Testis (tissue), 5 donors: ENCODE measurements at places on chromosomes 5 and 9. TPM values are rescaled to one million over a fixed set of nuclear protein-coding genes. Genes with fewer than 3 reads are reported as not detected.

DNA sequence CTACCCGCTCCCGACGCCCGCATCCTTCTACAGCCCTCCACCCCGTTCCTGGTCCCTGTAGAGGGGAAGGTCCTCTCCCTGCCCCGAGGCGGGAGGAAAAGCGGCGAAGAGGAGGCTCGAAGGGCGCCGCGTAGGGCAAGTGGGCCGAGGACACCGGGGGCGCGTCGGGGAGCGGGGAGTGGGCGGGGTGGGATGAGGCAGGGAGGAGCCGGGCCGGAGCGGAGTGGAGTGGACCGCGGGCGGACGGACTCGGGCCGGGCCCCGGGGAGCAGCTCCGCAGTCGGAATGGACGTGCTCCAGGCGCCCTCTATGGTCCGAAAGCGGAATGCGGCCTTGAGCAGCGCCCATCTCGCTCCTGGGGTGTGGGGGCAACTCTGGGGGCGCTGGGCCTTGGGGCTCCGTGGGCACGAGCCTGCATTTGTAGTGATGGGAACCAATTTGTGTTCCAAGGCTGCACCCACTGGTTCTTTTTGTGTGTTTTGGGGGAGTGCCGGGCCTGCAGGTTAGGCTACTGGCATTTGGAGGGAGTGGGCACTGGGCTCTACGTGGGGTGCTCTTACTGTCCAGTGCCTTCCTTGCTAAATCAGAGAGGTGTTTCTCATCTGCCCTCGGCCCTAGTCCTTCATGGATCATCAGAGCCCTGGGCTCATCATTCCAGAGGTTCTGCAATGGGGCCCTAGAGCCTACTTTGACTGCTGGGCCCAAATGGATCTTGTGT lies 7.3 kb downstream of the IRX1 start:
- DNase-seq, result peak; percentile 63

Gene OSMR
- total RNA-seq, result 18.3 TPM

DNA sequence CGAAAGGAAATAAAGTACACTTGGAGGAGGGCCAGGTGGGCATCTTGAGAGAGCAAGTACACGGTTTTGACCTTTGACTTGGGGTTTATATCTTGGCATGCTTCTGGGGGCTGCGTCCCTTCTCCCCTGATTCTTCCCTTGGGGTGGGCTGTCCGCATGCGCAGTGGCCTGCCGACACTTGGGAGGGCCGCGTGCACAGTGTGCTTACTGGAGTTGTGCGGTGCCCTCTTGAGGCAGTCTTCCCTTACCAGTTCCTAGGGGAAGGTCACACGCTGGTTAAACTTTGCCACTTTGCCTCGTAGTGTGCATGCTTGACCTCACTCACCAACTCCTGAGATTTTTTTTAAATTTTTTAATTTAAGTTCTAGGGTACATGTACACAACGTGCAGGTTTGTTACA lies 4.3 kb upstream of the CLPTM1L start:
- no peak for DNase-seq

DNA sequence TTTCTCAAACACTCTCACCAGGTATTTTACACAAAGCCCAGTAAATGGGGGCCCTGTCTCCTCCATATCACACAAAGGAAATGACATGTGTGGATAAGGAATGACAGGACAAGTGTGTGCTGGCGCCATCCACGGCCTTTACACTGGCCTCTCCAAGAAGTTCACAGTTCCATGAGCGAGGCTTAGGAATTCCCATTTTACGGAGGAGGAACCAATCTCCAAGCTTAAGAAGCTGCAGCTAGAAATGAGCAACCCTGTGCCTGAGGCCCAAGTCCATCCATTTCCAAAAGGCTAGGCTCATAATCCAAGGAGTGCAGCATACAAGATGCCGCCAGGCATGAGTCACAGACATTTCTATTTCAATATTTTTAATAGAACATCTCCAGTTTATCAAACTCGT lies 203.4 kb downstream of the AUH start:
- no peak for DNase-seq

- no peak for DNase-seq
Observed at GRCh38 chr5:68538814-68539420, 323.4 kb downstream of the PIK3R1 start.

GRCh38 chr5:102826629-102827028 lies 71.5 kb downstream of the PAM start:
- DNase-seq, result no peak

DNA sequence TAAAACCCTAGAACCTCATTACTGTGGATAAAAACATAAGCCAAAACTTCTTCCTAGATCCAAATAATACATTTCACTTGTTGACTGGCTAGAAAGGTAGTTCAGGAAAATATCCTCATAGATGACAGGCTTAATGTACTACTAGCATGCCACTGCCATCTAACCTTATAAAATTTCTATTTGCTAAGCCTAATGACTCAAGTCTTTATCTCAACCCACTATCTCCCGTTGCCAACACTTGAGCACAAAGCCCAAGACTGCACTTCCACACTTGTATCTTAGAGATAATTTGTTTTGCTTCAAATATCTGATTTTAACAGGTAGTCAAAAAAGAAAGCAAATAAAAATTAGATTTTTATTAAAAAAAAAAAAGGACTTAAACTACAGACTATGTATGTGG lies 42.7 kb downstream of the FBXL17 start:
- no peak for DNase-seq

GRCh38 chr5:56026863-56027300 lies 32.1 kb upstream of the IL6ST start:
- DNase-seq, result no peak

Gene WNT8A
- 1.3 TPM for total RNA-seq

Gene FBXW2
- 52.9 TPM for total RNA-seq

DNA sequence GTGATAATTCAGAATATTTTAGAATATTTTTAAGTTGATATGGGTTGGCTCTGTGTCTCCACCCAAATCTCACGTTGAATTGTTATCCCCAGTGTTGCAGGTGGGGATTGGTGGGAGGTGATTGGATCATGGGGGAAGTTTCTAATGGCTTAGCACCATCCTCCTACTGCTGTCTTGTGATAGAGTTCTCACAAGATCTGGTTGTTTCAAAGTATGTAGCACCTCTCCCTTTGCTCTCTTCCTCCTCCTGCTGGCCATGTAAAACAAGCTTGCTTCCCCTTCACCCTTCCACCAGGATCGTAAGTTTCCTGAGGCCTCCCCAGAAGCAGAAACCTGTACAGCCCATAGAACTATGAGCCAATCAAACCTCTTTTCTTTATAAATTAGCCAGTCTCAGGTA lies 214.6 kb upstream of the C9orf72 start:
- DNase-seq, result no peak

Gene RNF183
- 1.7 TPM for total RNA-seq

Gene TEX48
- 44.0 TPM for total RNA-seq

DNA sequence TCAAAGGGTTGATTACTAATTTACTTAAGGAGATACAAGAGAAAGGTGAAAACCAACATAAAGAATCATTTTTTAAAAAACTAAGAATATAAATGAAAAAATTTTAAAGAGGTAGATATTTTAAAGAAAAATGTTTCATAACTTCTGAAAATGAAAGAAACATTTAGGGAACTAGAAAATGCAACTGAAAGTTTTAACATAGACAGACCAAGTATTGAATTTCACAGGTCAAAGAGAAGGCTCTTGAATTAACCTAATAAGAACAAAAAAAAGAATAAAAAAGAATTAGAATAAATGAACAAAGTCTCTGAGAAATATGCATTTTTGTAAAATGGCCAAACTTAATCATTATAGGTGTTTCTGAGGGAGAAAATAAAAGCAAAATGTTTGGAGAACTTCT lies 16.1 kb upstream of the FAM174A start:
- DNase-seq, result no peak

GRCh38 chr9:97848215-97848479 lies 4.9 kb upstream of the FOXE1 start:
- no peak for DNase-seq

Gene CDH6
- total RNA-seq, result 0.87 TPM

- DNase-seq, result no peak
Observed at GRCh38 chr5:146818822-146819221, 59.7 kb downstream of the PPP2R2B start.

DNA sequence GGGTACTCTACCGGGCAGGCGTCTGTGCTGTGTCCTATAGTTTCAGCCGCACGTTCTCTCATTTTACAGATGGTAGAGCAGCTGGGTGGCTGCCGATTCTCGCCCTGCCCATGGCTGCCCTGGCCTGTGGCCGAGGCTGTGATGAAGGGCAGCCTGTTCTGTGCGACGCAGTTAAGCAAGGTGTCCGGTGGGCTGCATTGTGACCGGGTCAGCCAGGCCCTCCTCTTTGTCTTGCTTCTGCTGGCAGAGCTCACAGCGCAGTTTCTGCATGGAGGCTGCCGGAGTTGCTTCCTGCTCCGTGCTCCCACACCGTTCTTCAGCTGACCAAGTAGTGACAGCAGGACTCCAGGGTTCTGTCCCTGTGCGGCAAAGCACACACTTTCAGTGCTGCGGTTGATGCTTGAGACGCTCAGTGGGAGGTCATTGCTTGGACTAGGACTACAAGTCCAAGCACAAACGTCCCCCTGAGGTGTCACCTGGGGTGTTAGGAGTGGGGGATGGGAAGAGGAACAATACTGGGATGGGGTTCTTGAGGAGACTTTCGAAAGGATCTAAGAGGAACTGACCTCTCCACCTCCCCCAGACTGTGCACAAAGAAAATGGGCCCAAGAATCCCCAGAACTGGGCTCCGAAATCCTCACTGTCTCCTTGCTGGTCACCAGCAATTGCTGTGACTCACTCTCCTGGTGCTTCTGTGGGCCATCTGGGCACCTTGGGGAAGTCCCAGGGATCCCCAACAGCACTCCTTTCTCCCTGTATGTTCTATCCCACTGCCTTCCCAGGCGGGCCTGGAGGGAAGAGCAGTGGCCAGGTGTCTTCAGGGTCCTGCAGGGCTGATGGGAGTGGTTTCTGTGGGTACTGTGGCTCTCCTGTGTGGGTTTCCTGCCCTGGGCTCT lies 58.2 kb downstream of the GADD45G start:
- DNase-seq, result no peak

GRCh38 chr5:173572431-173573125 lies 43.9 kb downstream of the BOD1 start:
- no peak for DNase-seq

- peak; percentile 78 for DNase-seq
Observed at GRCh38 chr9:132372177-132373095, 17.6 kb upstream of the SETX start.

Gene DOK3
- total RNA-seq, result 18.7 TPM

- peak; percentile 23 for DNase-seq
Observed at GRCh38 chr9:96048956-96049831, 173.7 kb downstream of the ERCC6L2 start.
